ENCODE measurements at places on chromosomes 3 and 15.
A peak's percentile ranks its signal among the peaks of the same experiment; 100 is the strongest.

GRCh38 chr3:87796843-87797185 lies 262.0 kb downstream of the CGGBP1 start:
- DNase-seq, result no peak

DNA sequence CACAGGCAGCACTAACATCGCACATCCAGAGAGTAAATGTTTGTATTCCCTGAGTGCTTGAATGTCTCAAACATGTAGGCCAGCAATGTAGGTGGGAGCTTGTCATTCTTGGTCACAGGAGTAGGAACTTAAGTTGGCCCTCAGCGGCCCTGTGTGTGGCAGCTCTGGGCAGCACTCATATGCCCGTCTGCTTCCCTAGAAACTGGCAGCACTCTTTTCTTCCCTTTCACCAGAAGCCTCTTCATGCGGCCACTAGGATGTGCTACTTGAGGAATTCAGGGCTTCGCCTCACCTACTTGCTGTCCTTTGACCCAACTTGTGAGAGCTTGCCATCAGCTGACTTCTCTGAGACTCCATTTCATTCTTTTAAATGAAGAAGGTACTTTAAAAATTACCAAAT lies 69.5 kb downstream of the TIPARP start:
- DNase-seq, result peak; percentile 37

DNA sequence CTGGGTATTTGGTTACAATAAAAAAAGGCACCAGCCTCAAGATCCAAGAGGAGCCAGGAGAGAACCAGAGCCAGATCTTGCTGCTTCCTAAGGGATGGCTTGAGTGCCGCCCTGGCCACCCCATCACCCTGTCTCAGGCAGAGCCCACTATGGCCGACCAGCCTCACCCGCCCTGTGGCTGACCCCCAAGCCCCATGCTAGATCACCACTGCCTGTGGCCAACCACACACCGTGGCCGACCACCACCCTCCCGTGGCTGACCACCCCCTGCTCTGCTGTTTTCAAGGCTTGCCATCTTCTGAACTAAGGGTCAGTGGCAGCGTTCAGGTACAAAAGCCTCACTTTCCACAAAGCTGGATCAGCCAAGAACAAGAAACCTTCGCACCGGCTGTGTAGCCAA lies 12.0 kb downstream of the CSPG5 start:
- DNase-seq, result no peak

- no peak for DNase-seq
Observed at GRCh38 chr3:183185696-183186095, 23.2 kb upstream of the LAMP3 start.

GRCh38 chr15:101651554-101652097 lies 555 bp downstream of the TM2D3 start:
- DNase-seq, result no peak

- no peak for DNase-seq
Observed at GRCh38 chr3:45080824-45081223, 54.7 kb downstream of the CLEC3B start.

GRCh38 chr15:62059816-62060112 lies 483 bp downstream of the VPS13C start:
- DNase-seq, result no peak

GRCh38 chr3:127680146-127680661 lies 7.5 kb downstream of the ABTB1 start:
- DNase-seq, result no peak

GRCh38 chr3:186461141-186461540 lies 83.0 kb downstream of the CRYGS start:
- no peak for DNase-seq

DNA sequence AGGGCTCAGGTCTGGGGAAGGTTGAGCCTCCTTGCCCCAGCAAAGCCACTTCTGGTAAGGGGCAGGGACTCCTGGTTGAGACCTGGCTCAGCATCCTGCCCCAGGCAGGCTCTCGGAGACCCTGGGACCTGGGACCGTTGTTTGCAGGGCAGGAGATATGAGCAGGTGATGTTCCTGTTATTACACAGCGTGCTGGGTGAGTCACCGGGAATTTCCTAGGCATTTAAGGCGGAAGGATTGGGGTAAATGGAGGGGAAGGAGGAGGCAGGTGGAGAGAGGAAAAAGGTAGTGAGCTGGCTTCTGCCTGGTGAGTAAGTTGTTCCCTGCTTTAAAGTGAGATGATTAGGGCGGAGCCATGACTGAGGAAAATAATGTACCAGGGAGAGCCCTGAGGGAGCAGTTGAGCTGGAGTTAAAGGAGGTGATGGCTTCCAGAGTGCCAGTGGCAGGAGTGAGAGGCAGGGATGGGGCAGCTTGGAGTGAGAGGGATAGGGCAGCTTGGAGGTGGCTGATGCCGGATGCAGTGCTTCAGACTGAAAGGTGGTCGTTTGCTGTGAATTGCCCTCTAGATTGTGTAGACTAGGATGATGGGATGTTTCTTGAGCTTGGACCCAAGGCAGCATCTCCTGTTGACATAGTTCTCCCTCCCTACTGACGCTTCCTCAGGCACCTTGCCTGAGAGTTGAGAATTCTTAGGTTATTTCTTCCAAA lies 79.4 kb downstream of the AAGAB start:
- no peak for DNase-seq

DNA sequence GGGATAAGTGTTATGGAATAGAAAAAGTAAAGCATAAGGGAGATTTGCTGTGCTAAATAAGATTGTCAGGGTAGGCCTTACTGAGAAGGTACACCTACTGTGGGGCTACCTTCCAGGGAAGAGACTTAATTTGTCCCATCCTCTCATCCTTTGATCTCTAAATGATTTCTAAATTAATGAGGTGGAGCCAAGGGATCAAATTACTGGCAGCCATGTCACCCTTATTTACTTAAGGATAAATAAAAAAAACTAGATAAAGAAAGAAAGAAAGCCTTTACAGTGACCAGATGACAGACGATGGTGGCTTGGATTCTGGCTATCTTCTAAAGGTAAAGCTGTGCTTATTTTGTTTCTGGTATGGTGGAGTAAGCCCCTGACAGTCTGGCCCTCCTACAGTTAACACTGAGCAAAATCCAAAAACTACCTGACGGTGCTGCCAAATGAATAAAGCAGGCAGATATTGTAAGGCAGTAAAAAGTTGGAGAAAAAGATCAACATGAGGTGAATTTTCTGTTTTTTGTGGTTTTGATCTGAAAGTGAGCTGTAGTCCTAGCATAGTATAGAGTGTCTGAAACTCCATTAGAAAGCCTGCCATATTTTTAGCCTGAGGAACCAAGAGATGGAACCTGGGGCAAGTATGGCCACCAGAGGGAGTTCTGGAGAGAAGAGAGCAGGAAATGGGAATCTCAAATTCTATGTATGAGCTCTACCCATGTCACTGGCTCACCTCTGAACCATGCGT lies 285.1 kb upstream of the MANF start:
- DNase-seq, result peak; percentile 72

DNA sequence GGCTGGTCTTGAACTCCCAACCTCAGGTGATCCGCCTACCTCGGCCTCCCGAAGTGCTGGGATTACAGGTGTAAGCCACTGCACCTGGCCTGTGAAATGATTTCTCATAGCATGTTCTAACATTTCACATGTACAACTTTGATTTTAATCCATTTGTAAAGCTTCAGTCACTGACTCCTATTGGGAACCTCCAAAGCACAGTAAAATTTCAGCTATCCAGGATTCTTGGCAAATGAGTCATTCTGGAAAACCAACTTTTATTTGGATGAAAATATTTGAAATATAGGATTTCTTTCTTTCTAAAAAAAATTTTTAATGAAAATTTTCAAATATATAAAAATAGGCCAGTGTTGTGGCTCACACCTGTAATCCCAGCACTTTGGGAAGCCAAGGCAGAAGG lies 2.7 kb upstream of the LMAN1L start:
- no peak for DNase-seq

GRCh38 chr3:182925330-182925943 lies 54.9 kb downstream of the DCUN1D1 start:
- no peak for DNase-seq

- DNase-seq, result no peak
Observed at GRCh38 chr15:82942691-82943090, 9.8 kb downstream of the HOMER2 start.
